ENCODE measurements at places on chromosomes 13 and 19.

GRCh38 chr13:33543631-33544265 is 258.2 kb upstream of the STARD13 start:
- DNase-seq = no peak

DNA sequence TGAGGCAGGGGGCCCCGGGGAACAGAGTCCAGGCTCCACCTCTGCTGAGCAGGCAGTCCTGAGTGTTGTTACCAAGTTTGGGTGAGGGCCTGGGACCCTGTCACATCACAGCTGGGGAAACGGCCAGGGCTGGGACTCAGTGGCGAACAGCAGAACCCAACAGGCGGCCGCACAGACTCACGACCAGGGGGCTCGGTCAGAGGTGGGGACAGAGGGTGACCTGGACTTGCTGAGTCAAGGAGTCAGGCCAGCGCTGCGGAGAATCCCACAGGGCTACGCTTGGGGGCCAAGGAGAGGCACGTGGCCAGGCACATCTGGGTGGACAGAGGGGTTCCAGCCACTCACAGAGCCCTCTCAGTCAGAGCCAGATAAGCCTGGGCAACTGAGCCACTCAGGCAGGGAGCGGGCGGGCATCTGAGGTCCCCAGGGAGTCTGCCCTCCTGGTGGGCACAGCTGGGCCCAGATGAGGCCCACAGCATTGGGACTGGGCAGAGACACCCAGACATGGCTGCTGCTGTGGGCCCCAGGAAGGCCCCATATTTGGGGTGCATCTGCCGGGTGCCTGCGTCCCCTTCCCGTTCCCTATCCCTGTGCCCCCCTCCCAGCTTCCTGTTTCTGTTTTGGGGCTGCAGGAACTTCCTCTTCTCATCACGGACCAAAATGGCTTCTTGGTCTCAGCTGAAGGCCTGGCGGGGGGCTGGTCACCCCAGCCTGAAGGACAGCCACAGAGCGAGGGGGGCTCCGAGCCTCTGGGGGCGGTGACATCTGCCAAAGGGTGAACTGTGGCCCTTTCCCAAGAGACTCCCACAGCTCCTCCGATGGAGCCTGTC is 34.0 kb downstream of the CEBPA start:
- DNase-seq = no peak

GRCh38 chr13:19864746-19865309 is 1.4 kb upstream of the ZMYM5 start:
- peak; percentile 74 for DNase-seq

DNA sequence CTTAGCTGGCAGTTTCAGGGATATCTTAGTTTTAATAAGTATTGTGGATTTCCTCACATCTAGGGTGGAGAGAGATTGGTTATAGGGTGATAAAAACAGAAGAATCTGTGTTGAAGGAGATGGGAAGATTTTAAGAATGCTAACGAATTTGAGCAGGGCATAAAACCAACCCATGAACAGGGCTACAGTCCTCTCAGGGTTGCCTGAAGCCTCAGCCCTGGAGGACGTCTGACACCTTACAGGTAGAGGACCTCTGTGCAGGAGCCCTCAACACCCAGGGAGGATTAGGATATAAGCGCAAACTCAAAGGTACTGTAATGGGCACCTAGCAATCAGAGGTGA is 461 bp upstream of the WASF3 start:
- no peak for DNase-seq

DNA sequence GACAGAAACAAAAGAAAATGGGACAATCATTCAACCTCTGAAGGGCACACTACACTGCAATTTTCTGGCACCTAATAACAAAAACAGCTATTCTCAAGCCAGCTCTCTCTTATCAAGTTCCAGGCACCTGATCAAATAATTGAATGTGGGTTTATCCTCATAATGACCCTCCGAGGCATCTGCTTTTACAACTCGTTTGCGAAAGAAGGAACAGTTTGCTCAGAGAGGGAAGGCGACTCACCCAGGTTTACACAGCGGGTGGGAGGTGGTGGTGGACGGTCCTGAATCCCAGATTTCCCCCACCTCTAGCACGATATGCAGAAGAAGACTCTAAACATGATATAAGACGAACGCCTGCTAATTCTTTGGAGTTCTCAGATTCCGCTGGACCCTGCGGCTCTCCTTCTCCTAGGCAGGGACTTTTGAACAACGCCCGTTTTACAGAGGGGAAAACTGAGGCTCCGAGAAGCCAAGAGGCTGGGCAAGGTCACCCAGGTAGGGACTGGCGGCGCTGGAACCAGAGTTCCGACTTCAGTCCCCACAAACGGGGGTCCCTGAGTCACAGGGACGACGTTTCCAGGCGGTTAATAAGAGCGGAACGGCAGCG is 641 bp downstream of the SGTA start:
- DNase-seq = no peak
